ENCODE measurements at places on chromosomes 2 and 18. TPM values are rescaled to one million over a fixed set of nuclear protein-coding genes. Genes with fewer than 3 reads are reported as not detected.

SERPINB3 gene
- total RNA-seq = not detected

DTNA gene
- 31.3 TPM for total RNA-seq

REEP1 gene
- under 0.01 TPM for total RNA-seq

HOXD13 gene
- not detected for total RNA-seq

TSGA10 gene
- total RNA-seq = 0.96 TPM

CNRIP1 gene
- total RNA-seq = 16.9 TPM

VSNL1 gene
- total RNA-seq = 0.85 TPM

ABHD1 gene
- total RNA-seq = under 0.01 TPM

SLC5A7 gene
- total RNA-seq = not detected

NETO1 gene
- total RNA-seq = not detected

Data from regular cardiac myocyte (primary cell).